Stimulated activated CD4-positive, alpha-beta T cell treated with anti-CD3 and anti-CD28 coated beads, Interleukin-4, amount 100 ng/mL, for 4 hours (primary cell): ENCODE measurements at places on chromosomes 3 and 15.
A peak's percentile ranks its signal among the peaks of the same experiment; 100 is the strongest.

DNA sequence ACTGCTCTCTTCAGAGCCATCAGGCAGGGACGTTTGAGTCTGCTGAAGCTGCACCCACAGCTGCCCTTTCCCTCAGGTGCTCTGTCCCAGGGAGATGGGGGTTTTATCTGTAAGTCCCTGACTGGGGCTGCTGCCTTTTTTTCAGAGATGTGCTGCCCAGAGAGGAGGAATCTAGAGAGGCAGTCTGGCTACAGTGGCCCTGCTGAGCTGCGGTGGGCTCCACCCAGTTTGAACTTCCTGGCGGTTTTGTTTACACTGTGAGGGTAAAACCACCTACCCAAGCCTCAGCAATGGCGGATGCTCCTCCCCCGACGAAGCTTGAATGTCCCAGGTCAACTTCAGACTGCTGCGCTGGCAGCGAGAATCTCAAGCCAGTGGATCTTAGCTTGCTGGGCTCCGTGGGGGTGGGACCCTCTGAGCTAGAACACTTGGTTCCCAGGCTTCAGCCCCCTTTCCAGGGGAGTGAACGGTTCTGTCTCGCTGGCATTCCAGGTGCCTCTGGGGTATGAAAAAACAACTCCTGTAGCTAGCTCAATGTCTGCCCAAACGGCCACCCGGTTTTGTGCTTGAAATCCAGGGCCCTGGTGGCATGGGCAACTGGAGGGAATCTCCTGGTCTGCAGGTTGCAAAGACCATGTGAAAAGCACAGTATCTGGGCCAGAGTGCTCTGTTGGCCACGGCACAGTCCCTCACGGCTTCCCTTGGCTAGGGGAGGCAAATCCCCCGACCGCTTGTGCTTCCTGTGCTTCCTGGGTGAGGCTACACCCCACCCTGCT, 21.1 kb upstream of the ST6GAL1 start:
- DNase-seq: peak; percentile 61

DNA sequence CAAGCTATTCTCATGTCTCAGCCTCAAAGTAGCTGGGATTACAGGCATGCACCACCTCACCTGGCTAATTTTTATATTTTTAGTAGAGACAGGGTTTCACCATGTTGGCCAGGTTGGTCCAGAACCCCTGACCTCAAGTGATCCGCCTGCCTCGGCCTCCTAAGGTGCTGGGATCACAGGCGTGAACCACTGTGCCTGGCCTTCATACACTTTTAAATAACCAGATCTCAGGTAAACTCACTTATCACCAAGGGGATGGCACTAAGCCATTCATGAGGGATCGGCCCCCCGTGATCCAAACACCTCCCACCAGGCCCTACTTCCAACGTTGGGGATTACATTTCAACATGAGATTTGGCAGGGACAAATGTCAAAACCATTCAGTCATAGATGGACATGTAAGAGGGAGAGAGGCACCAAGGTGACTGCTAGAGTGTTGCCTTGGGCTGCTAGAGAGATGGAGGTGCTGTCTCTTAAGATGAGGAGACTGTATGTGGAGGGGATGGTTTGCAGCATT, 13.3 kb upstream of the DOCK3 start:
- no peak for DNase-seq

- DNase-seq: no peak
Observed at GRCh38 chr3:130527426-130527825, 10.4 kb downstream of the COL6A6 start.

DNA sequence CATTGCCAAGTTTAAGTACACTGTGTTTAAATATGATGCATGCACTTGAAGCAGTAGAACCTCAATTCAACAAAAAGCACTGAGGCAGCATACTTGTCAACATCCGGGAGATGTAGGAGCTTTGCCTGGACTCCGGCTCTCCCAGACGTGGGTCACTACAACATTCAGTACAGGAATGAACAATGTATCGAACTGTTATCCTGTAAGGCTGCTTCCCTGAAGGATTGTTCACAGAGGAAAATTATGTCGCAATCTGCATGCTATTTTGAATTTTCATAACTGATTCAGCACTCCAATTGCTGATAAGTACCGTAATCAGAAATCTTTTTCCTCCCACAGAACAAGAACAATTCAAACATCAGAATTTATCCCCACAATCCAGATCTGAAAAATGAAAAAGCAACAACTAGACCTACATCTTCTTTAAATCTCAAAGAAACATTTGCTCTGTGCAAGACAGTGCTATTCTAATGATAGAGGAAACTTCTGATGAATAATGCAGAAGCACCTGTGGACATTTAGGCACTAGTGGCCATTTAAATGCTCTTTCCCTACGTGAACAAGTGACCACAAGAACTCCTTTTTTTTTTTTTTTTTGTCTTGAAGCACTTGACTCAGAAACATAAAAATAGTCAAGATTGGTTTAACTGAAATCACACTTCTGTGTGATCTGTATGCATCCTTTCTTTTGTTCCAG, 113.4 kb downstream of the PLCH1 start:
- DNase-seq: no peak

- DNase-seq: no peak
Observed at GRCh38 chr15:26355472-26356074, 417.3 kb downstream of the GABRB3 start.

DNA sequence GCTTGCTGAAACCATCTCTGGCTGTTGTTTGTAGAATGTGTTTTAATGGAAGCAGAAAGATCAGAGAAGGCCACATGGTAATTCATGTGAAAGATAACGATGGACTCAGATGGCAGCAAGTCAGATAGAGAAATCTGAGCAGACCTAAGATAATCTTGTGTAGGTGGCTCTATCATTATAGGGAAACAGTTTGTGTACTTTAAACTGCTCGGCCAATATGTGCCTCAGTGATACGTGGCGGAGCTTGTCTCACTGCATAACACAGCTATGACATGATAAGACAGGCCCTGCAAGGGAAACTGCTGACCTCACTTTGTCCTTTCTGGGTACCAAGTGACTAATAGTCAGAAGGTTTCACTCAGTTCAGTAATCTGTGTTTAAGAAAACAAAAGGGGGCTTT, 51.0 kb downstream of the MME start:
- no peak for DNase-seq
